Suppressor macrophage (primary cell): ENCODE measurements at places on chromosomes 6 and 20.
A peak's percentile ranks its signal among the peaks of the same experiment; 100 is the strongest.

GRCh38 chr6:129853996-129854711 is 7.0 kb downstream of the TMEM244 start:
- no peak for DNase-seq

- DNase-seq = no peak
Measured at GRCh38 chr6:150315626-150316025, 53.2 kb upstream of the IYD start.

DNA sequence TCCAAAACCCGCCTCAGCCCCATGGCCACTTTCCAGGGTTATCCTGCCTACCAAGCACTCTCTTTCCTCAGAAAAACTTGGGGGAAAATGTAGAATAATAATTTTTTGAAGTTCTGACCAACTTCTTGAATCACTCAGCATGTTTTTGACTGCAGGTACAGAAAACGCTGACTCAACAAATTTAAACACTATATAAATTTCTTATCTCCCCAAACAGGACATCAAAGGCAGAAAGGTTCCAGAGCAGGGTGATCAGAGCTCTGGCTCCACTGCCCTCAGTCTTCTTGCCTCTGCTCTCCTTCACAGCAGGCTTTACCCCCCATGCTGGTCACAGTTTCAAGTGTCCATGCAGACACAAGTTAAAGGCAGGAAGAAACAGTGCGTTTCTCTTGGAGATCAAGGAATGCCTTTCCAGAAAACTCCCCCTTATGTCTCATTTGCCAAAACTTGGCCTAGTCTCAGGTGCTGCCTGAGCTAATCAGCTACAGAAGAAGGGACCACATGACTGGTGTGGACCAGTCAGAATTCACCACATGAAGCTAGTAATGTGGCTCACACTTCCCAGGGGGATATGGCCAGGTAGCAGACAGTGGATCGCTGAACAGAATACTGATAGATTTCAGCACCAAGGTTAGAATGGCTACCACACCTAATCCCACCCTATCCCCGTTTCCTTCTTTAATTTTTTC is 24.4 kb upstream of the SLC17A3 start:
- DNase-seq = no peak

- no peak for DNase-seq
Measured at GRCh38 chr6:169665289-169665688, 36.5 kb downstream of the WDR27 start.

- DNase-seq = peak; percentile 58
Measured at GRCh38 chr20:3889489-3890397, 556 bp downstream of the PANK2 start.

DNA sequence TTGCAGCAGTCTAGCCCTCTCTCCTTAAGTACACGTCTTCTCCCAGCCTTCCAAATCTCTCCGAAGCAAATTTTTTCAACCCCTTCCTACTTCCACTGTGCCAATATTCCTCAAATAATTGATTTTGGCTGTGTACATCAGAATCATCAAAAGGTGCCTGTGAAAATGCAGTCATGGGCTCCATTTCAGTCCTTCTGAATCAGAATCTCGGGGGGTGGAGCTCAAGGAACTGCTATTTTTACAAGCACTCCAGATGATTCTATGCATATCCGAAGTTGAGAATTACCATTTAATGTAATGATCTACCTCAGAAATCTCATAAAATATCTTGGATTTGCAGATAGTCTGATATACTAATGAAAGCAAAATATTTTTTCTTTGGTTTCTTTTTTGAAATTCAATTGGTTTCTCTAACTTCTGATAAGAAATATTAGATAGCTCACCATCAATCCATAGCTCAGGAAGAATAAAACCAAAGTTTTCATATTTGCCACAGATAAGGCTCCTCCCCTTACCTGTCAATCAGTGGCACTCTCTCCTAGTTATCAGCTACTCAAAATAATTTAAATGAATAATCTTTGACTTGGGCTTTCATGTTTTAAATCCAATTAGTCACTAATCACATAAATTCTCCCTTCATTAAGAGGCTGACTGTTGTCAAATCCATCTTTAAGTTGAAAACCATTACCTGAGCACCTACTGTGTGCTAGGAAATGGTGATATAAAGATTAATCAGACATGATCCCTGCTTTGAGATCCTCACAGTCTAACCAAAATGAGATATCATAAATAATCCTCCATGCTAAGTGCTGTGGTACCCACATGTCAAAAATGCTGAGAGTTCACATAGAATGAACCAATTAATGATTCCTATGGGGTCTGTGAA is 36.4 kb upstream of the STXBP5 start:
- no peak for DNase-seq

DNA sequence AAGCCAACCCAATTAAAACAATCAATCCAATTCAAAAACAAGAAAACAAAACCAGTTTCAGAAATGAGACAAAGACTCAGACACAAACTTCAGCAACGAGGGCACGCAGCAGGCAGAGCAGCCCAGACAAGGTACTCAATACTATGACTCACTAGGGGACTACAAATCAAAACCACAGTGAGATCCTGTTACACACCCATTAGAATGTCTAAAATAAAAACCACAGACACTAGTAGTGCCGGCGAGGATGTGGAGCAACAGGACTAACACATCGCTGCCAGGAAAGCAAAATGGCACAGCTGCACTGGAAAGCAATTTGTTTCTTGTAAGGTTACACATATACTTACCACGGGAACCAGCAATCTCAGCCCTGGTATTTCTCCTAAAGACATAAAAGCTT is 28.4 kb upstream of the MAS1L start:
- DNase-seq = no peak

DNA sequence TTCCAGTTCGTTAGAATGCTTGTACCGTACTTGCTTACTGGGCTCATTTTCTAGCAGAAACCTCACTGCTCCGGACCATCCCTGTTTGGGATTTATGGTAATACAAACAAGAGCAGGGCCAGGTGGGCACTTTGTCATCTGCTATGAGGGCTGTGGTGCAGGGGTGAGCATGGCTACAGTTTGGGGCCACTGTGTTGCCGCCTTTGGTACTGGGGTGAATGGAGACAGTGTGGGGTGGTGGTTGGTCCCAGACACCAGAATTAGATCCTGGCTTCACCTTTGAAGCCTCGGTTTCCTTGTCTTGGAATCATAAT is 95.0 kb downstream of the TOX2 start:
- DNase-seq = no peak

DNA sequence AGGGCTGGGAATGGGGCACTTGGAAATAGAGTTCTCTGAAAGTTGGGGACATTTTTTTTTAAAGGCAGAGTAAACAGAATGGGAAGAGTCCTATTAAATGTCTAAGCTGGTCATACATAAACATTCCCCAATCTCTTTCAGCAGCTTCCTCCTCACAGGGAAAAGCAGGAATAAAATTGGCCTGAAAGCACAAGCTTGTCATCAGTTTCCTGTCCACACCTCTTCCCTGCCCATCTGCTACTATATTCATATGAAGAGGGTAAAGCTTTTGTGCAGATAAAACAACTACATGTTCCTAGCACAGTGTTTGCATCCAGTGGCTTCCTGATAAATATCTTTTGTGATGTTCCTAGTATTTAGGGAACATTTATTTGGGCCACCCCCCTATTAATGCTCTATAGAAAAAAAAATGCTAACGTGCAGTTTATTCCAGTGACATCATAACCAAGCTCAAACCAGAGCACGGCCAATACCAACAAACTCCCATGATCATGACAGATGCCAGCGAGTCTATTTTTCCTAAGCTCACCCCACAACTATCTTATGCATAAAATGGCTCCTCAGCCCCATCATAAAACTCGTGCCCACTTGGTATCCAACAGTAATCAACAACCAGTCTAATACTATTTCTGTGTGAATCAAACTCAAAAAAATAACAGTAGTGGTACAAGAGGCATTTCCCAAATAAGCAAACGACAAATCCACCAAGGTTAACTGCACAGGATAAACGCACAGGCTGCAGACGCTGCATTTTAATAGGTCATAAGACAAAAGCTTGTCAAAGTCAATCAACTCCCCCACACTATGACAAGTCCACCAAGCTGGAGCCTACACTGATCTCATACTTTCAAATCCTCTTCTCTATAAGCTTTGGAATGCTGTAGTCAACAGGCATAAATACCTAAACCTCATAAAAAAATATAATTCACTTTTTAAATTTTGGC is 95.3 kb downstream of the EPB41L2 start:
- DNase-seq = peak; percentile 11

GRCh38 chr20:4550740-4551139 is 171.0 kb upstream of the PRND start:
- DNase-seq = no peak

DNA sequence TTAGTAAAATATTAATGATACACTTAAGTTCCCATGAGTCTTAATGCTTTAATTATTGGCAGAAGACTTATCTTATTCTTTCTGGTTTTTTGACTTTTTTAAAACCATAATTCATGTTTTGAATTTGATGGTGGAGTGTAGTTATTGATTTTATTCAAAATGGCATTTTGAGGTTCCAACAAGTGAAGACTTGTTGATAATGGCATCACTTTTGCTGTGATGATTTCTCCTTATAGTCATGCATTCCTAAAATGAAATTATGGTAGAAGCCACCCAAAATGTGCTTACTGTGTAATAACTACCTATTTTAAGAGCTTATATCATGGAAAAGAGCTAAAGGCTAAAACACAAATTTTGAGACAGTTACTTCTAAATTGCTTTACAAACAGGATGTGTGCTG is 2.2 kb downstream of the DOP1A start:
- DNase-seq = no peak

GRCh38 chr6:133348846-133349245 is 107.7 kb downstream of the EYA4 start:
- no peak for DNase-seq

GRCh38 chr6:147204060-147204785 is at the start of gene STXBP5:
Gene STXBP5, plus strand, starts transcription at chr6:147204417. Its CDS starts 116 bp downstream, at chr6:147204533.
- DNase-seq = peak; percentile 69

- DNase-seq = no peak
Measured at GRCh38 chr6:160279850-160280249, 21.2 kb upstream of the SLC22A2 start.

- DNase-seq = no peak
Measured at GRCh38 chr6:39073471-39074355, 25.1 kb downstream of the GLP1R start.

- DNase-seq = no peak
Measured at GRCh38 chr20:63773571-63774241, 34.1 kb downstream of the SLC2A4RG start.

GRCh38 chr6:137754366-137754765 is 112.7 kb upstream of the TNFAIP3 start:
- DNase-seq = no peak

- peak; percentile 76 for DNase-seq
Measured at GRCh38 chr20:44909872-44910689, at the start of gene PABPC1L. Gene PABPC1L, plus strand, starts transcription at chr20:44910060. Its CDS starts 84 bp downstream, at chr20:44910144.

GRCh38 chr20:52105442-52106422 is 85.8 kb downstream of the ZFP64 start:
- peak; percentile 31 for DNase-seq

- no peak for DNase-seq
Measured at GRCh38 chr6:25874118-25874517, at the start of gene SLC17A3. Gene SLC17A3, minus strand, starts transcription at chr6:25874243. Its CDS starts 5,856 bp downstream, at chr6:25868387.

DNA sequence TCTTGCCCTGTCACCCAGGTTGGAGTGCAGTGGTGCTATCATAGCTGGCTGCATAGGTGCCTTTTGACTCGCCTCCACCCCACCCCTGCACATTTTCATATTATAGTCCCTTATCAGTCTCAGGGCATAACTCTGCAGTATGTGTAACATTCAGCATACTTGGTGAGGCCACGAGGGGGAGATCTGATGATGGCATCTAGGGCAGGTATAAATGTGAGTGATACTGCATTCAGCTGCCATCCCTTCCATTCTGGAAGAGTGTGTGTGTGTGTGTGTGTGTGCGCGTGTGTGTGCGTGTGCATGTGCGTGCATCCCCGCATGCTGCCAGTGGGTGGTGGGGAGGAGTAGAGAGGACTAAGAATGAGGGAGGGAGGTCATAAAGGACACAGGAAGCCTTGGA is 81.4 kb downstream of the JARID2 start:
- no peak for DNase-seq

GRCh38 chr6:45896783-45897441 is 118.7 kb downstream of the CLIC5 start:
- peak; percentile 4 for DNase-seq

- no peak for DNase-seq
Measured at GRCh38 chr6:140253096-140253495, 878.6 kb upstream of the CITED2 start.

GRCh38 chr20:60962367-60963045 is 289.6 kb upstream of the CDH4 start:
- DNase-seq = no peak

DNA sequence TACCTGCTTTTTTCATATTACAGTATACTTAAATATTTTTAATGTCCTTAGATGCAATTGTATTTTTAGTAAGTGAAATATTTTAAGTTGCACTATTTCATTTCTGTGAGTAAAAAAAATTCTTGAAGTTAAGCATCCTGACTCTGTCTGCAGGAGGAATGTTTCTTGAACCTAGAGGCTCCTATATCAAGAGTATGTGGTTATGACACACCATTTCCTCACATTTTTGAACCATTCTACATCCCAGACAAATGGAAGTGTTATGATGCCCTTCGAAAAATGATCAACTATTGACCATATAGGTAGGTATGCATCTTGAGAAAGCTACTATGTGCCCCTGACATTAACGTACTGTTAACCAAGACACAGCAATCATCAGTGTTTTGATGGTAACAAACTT is 237.0 kb downstream of the BCKDHB start:
- no peak for DNase-seq

GRCh38 chr6:150691463-150691862 is 91.8 kb downstream of the PLEKHG1 start:
- DNase-seq = peak; percentile 33

DNA sequence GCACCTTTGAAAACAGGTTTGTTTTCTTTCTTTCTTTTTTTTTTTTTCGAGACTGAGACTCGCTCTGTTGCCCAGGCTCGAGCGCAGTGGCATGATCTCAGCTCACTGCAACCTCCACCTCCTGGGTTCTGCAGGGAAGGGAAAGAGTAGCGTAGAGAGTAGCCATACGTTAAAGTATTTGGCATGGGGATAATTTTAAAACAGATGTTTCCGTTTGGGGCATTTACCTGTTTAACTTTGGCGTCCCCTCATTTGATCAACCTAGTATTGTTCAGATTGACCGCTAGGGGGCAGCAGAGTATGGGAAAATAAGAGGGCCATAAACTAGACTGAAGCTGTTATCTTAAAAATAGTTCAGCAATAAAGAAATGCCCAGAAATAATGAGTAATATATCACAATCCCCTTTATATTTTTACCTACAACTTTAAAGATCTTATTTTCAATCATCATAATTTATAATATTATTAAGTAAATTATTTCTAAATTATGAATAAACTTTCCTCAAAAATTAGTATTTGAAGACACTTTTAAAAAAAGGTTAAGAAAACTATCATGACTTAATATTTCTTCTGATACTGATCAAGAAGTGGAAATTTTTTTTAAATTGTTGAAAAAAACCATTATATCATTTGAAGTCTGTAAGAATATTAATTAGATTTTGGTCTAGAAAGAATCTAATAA is 7.6 kb upstream of the TAAR9 start:
- peak; percentile 73 for DNase-seq
